ENCODE measurements at places on chromosomes 16 and 17.

GRCh38 chr17:47961406-47961805 lies 3.7 kb upstream of the PRR15L start:
- no peak for DNase-seq

GRCh38 chr17:43774304-43775250 lies 4.2 kb downstream of the DUSP3 start:
- no peak for DNase-seq

DNA sequence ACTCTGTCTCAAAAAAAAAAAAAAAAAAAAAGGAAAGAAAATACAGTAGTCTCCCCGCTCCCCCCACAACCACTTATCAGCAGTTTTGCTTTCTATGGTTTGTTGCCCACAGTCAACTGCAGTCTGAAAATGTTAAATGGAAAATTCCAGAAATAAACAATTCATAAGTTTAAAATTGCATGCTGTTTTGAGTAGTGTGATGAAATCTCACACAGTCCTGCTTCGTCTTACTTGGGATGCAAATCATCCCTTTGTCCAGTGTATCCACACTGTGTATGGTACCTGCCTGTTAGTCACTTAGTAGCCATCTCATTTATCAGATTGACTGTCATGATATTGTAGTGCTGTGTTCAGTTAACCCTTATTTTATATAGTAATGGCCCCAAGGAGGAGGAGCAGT lies 41.5 kb downstream of the NF1 start:
- no peak for DNase-seq

- DNase-seq = no peak
These were observed 524.2 kb upstream of the EEF2KMT start for GRCh38 chr16:5621826-5622225.

GRCh38 chr17:61531223-61531622 lies 59.8 kb downstream of the NACA2 start:
- no peak for DNase-seq

DNA sequence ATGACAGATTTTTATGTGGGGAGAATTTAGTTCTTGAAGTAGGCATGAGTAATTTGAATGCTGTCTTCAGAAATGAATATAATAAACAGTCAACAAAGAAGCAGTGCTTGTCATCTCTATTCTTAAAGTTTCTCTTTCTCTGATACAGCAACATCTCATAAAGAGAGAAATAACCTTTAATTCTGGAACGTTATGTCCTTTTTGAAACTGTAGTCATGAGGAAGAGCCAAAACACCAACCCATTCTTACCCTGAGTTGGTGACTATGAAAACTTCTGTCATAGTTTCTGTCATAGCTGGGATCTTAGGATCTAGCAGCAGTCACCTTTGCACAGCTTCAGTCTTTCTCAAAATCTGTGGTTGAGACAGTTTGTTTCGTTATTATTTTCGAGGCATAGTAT lies 15.3 kb upstream of the RASL10B start:
- no peak for DNase-seq

DNA sequence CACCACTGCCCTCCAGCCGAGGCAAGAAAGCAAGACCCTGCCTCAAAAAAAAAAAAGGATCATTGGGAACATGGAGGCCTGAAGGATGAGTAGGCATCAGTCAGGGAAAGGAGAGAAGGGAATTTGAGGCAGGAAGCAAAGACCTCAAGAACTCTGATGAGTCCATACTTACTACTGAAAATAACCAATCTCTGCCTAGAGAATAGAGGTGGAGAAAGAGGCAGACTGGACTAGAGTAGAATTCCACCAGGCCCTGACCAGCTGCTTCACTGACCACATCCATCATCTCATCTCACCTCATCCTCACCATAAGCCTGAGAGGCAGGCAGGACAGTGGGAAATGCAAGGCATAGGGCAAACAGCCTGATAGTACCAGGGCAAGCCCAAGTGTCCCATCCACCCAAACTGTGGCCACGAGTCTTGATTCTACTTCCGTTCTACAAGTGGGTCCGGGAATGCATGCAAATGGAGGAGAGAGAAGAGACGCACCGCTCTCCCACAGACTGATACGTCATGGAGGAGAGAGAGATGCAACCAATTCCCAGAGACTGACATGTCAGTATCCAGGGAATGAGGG lies 17.1 kb downstream of the ANKRD11 start:
- no peak for DNase-seq

DNA sequence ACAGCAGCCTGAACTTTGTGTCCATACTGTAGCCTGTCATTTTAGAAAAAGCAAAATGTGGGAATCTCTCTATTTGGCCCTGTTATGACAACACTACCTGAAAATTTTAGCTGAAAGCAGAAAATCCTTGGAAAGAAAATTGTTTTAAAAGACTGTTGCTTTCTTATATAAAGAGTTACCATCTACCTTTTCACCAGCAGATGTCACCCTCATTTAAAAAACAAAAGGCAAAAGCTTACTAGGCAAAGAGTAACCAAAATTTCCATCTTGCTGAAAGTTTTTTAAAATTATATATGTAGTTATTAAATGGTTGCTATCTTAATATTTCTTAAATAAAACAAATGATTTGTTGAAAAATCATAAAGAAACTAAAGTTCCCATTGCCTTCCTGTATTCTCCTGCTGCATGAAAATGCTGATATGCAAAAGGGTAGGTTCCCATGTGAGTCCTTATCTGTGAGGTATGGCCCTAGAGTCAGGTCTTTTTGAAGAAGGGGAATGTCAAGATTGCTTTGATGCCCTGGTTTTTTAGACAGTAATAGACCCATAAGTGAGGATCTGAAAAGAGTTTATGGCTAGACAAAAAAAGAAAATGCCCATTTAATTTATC lies 61.0 kb downstream of the TNRC6C start:
- DNase-seq = peak; percentile 65

DNA sequence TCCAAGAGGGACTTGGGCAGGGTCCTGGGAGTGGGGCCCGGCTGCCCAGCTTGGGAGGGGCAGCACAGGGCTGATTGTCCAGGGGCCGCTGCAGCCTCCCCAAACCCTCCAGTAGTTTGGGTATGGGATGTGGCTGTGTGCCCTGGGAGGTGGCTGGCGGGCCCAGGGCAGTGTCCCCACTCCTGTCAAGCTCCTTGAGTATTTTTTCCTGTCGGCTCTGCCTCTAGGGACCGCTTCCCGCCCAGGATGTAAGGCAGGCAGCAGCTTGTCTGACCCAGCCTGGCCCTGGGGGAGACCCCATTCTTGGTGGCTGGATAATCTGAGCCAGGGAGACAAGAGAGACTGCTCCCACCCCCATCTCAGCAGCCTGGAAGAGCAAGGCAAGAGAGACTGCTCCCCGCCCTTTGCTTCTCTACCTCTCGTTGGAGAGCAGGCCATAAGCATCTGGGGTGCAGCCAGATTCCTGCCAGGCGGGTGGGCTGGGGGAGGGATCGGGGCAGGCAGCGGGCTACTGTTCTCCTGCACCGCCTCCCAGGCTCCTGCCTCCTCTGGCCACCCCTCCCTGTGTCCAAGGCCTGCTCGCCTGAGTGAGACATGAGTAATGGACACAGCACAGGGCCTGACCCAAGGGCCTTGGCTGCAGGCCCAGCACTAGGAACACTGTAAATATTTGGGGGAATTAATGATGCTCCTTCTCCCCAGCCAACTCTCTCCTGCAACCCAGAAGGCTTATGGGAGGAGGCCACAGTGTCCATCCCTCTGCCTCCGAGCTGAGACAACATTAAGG lies 18.4 kb upstream of the ITGA3 start:
- no peak for DNase-seq

Data from T47D (cell line).